ENCODE measurements at places on chromosomes 16 and 17.

GRCh38 chr17:33046361-33047255 lies 55.0 kb downstream of the SPACA3 start:
- no peak for DNase-seq

DNA sequence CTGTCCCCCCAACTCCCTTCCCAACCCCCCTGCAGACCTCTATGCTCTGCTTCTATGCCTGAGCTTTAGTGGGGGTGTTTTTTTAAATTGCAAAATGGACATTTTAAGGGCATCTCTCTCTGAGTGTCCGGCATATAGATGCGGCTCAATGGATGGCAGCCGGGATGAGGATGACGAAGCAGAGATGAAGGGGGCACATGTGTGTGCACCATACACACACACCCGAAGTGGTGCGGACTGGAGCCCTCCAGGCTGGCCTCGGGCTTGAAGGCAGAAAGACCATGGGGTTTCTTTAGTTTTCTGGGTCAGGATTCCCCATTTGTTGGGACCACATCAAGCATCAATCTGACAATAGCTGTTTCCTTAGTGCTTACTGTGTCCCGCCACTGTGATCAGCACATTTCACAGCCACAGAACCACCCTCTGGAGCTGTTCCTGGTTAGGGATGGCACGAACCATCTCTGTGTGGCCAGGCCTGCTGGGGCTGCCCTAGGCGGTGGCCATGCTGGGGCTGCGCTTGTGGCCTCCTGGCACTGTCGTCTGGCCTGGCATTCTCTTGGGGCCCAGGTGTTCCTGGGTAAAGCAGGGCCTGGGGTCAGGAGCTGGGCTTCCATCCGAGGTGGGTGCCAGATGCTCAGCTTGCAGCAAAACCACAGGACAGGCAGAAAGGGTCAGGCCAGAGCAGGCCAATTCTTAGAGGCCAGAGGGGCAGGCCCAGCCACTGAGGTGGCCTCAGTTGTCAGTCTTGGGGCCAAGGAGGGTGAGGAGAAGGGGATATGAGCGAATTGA lies 49.9 kb downstream of the NT5M start:
- DNase-seq: no peak

DNA sequence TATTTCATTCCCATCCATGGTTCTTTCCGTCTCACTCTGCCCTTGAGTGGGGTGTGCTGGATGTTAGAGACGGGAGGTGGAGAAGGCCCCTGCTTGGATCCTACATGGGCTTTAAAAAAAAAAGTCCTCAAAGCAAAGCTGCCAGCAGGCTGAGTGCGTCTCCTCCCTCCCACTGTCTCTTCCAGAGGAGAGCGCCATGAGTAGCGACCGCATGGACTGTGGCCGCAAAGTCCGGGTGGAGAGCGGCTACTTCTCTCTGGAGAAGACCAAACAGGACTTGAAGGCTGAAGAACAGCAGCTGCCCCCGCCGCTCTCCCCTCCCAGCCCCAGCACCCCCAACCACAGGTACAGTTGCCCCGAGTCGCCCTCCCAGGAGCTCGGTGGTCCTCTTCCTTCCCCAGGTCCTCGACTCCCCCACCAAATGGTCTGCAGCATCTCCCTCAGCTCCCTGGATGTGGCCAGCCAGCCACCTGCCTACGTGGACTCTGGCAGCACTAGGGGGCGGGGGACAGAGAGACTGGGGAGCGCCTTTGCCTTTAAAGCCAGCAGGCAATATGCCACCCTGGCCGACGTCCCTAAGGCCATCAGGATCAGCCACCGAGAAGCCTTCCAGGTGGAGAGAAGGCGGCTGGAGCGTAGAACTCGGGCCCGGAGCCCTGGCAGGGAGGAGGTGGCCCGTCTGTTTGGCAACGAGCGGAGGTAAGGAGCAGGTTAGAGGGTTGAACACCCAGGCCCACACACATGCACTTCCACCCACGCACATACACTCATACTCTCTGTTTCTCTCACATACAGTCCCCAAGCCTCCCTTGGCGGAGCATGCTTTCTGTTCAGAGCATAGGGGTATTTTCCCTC lies 68.2 kb downstream of the PLD6 start:
- no peak for DNase-seq

DNA sequence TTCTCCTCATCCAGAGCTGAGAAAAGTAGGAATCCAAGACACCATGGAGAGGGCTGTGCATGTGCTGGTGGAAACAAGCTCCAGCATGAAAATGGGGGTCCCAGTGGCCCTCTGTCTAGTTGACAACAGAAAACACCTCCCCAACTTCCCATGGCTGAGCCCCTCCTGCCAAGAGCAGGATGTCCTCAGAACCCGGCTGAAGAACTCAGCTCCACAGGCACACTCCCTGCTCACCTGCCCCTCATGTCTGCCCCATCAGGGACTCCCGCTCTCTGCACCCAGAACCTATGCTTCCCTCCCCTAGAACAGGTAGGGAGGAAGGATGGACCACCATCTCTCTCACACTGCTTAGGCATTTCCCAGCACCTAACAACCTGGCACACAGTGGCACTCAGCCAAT lies 167.2 kb downstream of the C16orf78 start:
- no peak for DNase-seq

GRCh38 chr16:68512742-68513141 lies 26.3 kb upstream of the ZFP90 start:
- DNase-seq: no peak
